ENCODE measurements at places on chromosomes 11 and 22. TPM values are rescaled to one million over a fixed set of nuclear protein-coding genes. Genes with fewer than 3 reads are reported as not detected.

DNA sequence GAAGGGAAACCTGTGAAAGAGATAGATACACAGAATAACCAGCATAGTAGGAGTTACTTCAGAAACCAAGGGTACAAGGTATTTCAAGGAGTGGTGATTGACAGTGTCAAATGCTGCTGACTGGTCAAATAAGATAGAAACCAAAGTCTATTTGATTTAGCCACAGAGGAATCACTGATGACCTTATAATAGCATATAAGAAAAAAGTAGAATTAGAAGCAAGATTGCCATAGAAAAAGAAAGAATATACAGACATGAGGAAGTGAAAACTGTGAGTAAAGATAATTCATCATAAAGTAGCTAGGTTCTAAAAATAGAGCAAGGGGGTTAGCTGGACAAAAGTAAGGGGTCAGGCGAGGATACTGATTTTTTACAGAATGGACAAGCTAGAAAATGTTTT, 14.2 kb downstream of the ZBTB44 start:
- DNase-seq: no peak

DNA sequence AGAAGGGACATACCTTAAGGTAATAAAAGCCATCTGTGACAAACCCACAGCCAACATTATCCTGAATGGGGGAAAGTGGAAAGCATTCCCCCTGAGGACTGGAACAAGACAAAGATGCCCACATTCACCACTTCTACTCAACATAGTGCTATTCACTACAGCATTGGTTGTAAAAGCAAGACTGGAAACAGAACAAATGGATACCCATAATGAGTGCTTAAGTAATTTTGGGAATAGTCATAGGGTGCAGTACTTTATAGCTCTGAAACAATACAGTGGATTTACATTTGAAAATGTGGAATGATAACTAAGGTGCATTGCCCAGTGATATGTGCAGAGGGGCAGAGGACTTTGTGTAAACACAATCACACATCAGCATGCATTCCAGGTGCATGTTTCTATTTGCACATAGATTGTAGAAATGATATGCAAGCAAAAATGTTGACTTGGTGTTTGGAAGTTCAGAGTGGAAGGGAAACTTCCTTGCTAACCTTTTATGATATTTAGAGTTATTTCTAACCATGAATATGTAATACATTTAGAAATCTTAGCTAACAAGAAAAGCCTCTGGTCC, 112.3 kb downstream of the IGLL1 start:
- DNase-seq: no peak

DNA sequence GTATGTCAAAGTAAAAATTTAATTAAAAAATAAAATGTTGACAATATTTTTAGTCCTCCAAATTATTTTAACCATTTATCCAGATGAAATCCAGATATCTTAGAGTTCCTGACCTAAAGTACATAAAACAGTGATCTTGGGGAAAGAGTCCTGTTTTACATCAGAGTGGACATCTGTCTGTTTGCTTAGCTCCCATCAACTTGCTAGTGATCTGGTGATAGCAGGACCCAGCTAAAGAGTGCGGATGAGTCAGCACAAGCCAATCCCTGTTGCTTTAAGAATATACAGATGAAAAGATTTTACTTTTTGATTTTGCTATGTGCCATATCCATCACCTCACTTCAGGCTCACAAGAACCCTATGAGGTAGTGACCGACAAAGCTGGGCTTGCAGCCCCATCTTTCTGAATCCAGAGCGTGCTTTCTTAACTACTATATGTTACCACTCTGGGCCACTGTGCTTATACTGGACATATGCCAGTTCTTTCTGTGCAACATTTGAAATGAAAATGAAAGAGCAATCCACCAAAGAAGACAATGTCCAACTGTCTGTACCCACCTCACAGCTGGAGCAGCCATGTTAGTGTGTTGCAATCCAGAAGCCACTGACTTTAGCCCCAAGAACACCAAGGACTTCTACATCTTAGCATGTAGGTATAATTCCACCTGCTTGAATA, 167.6 kb upstream of the SESN3 start:
- DNase-seq: no peak

The IL10RA gene
- total RNA-seq: 0.46 TPM

The EMID1 gene
- 19.8 TPM for total RNA-seq

DNA sequence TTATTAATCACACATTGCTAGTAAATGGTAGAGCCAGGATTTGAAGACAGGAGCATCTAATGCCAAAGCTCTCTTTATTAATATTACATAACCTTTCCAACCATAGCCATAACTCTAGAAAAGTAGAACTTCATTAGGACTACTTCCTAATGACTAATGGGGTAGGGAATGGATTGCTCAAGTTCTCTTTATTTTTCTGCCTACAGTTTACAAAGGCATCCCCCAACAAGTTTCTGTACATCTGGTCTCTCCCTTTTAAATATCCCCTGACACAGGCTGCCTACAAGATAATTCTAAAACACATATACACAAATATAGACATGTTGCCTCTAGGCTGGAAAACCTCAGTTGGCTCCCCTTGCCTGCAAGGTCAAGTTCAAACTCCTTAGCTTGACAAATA, 534.9 kb downstream of the SOX6 start:
- DNase-seq: no peak

- DNase-seq: no peak
Observed at GRCh38 chr22:25062386-25063085, 110.0 kb downstream of the KIAA1671 start.

DNA sequence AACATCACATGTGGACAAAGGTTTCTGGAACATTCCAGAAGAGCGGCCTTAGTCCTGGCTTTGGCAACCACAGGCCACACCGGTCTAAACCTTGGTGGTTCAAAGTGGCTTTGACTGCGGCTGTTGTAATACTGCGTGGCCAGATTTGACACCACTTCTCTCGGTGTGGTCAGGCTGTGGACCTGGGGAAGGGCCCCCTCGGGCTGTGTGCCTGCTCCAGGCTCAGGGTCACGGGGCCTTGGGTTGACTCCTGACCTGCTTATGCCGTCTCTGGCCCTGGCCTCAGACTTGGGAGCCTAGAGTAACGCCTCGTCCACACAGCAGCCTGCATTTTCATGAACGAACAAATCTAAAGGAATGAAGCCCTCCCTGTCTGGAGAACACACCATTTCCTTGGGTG, 118.0 kb downstream of the PHF21B start:
- peak; percentile 28 for DNase-seq

DNA sequence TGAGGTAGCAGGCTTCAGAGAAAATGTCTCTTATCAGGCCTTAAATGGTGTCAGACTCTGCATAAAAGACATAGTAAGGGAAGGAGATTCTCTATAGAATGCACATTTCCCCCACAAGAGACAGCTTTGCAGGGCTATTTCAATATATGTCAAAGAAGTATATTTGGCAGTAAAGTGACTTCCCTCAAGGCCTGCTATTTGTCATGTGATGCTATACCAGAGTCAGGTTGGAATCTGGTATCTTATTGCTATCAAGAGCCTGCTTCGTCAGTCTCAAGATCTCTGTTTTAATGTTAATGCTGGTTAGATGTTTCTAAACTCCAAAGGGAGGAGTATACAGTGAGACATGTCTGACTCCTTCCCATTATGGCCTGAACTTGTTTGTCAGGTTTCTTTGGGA, 40.4 kb upstream of the MTMR2 start:
- no peak for DNase-seq

DNA sequence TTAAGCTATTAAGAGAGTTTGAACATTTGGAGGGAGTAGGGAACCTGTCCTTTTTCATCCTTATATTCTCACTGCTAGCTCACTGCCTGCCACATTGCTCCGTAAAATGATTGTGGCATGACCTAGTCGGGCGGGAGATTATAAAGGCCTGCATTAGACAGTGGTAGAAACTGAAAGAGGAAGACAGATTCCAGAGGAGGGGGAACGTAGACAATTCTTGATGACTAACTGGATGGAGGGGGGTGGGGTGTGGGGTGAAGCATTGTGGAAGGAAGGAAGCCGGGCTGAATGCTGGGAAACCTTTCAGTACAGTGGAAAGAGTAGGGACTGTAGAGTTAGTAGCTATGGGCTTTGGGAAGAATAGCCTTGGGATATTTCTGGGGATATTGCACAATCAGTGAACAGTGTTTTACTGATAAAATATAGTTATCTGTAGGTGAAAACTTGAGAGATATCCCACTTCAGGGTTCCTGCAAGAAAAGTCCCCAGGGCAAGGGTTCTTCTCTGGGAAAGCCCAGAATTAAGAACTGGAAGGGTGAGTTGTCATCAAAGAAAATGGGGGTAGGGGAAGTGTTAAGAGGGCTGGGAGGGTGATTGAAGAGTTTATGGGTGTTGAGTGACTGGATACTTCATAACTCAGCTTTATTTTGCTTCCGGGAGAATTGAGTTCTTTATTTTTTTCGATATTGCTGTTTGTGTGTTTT, 2.1 kb downstream of the MED15 start:
- no peak for DNase-seq

GRCh38 chr11:95700471-95700817, 89.1 kb downstream of the FAM76B start:
- no peak for DNase-seq

DNA sequence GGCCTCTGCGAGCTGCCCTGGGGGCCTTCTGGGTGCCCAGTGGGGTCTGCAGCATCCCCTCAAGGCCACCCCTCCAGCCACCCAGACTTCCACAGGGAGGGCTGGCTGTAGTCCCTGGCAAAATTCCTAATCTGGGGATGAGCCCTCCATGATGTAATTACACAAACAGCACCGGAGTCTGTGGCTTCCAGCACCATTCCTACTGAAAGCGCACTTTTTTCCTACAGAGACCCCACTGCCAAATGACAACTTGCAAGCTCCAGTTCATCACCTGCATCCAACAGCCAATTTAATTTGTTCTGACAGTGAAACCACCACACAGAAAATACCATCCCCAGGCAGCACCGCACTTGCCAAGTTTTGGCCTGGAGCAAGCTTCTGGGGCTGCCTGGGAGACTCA, 70.4 kb downstream of the TRMU start:
- DNase-seq: no peak

DNA sequence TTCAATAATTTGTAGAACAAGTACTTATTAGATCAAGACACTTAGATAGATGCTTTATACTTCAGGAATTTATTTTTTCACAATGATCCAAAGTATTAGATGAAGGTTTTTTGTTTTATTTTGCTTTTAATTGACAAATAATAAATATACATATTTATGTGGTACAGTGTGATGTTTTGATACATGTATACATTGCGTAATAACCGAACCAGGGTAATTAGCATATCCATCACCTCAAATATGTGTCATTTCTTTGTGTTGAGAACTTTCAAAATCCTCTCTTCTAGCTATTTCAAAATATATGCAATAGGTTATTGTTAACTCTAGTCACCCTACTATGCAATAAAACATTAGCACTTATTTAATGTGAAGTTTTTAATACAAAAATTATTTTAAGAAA, 21.4 kb downstream of the TRIM5 start:
- DNase-seq: no peak

DNA sequence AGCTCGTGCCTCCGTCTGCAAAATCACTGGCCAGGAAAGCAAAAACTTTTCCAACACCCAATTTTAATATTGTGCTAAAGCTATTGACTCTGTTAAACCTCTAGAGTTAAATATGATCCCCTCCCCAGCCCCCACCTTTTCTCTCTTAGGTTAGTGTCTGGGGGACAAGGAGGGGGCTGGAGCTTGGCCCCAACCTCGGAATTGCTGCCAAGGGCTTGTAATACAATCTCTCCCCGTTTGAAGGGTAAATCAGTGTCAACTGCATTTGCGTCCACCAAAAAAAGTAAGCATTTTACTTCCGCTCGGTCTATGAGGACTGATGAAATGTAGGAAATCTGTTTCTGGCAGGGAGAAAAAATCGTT, at the start of gene GAS2:
Gene GAS2 (plus strand): TSS at position 287 of the 363 bp plus-strand sequence. CDS start 8,259 bp downstream, outside the sequence.
- DNase-seq: no peak

DNA sequence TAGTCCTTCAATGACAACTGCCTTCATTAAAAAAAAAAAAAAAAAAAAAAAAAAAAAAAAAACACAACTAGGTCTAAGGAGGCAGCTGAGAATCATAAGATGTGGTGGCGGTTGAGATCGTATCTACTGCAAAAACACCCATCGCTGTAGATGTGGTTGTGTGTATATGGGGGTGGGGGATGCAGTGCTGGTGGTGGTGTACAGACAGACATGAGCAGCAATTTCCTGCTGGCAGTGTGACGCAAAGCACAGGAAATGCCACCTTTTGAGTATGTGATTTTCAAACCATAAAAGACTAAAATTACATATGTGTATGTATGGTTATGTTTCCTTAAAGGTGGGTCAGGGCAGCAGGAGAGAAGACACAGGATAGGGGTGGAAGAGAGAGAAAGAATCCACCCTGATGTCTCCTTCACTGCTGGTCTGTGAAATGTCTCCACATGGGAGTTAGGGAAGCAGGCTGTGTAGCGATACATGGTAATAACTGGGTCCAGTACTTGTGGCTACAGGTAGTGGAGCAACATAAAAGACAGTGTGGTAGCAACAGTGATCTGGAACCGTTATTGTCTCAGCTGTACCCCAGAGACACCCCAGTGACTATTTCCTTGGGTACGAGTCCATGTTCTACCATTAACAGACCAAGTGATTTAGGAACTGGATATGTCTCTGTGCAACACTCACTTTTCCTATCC, 57.9 kb downstream of the SYTL2 start:
- no peak for DNase-seq

DNA sequence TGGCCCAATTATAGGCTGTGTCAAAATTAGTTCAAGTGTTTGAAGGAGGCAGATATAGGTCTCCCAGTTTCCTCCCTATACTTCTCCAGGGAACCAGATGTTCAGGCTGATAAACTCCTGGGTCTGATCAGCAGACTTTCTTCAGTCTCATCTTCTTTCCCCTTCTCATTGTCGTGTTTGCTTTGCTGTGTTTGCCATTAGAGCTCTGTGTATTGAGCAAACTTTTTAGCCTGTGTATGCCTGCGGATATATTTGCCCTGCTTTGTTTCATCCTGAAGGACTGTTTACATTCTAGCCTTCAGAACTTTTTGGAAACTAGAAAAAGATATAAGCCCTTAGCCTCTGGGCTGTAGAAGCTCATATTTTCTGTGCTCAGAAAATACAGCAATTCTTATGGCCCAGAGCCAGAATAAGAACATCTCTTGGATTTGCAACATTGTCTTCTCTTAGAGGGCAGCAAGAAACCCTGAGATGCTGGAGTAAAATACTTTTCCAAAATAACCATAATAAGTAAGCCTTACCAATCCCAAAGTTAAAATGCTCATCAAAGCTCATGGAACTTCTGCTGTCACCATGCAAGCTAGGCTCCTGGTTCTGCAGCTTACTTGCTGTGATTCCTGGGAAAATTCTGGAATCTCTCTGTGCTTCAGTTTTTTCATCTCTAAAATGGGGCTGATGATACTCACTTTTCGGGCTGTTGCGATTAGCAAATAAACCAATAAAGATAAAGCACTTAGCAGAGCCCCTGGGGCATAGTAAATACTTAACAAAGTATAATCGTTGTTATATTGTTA, 34.1 kb upstream of the ME3 start:
- DNase-seq: no peak

DNA sequence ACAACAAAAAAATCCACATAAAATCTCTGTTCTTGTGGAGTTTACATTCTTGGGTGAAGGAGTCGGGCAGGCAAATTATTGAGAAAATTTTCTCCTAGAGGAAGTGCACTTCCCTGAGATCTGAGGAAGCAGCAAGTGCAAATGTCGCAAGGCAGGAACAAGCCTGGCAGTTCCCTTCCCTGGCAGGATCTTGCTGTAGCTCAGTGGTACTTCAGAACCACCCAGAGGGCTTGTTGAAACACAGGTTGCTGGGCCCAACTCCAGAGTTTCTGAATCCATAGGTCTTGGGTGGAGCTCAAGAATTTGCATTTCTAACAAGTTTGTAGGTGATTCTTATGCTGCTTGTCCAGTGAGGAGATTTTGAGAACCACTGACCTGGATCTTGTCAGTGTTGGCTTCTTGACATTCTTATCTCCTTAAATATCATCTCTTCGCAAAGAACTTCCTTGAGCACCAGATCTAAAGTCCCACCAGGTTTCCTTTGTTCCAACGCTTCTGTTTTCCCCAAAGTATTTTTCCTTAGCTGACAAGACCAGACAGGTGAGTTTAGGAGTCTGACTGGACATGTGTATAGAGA, 9.6 kb downstream of the QSER1 start:
- no peak for DNase-seq
